ENCODE measurements at places on chromosomes 3 and 15.

GRCh38 chr3:166900866-166901577 lies 479.1 kb downstream of the ZBBX start:
- DNase-seq: no peak

GRCh38 chr15:81183439-81183775 lies 13.3 kb upstream of the IL16 start:
- no peak for DNase-seq

- DNase-seq: no peak
These were observed 168.4 kb upstream of the ARRDC4 start for GRCh38 chr15:97791824-97792792.

- DNase-seq: no peak
These were observed 20.2 kb upstream of the LMCD1 start for GRCh38 chr3:8481380-8481779.

DNA sequence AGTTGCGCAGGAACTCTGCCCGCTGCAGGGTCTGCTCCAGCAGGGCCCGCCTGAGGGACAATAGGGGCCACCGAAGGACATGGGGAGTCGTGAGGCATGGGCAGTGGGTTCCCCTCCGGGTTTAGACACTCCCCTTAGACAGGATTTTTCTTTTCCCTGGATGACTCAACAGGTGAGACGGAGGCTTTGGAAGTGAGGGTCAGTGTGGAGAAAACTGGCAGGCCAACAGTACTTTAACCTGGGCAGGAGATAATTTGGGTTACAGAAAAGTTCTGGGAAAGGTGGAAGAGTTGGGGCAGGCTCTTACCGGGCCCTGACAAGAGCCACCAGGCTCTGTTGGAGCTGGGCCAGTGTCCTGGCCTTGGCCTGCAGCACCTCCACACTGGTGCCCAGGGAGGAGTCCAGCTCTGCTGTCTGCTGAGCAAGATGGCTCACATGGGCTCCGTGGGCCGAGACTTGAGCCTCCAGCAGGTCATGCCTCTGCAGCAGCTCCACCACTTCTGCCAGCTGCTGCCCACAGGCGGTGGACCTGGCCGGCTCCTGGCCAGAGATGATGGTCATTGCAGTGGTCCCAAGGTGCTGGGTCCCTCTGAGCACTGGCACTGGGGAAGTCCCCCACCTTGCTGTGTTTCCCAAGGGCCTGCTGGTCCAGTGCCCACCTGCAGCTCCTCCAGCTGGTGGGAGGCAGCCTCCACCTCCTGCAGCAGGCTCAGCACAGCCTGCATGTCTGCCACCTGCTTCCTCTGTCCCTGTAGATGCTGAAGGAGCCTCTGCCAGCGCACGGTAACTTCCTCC lies 11.0 kb downstream of the SPTBN5 start:
- DNase-seq: no peak

DNA sequence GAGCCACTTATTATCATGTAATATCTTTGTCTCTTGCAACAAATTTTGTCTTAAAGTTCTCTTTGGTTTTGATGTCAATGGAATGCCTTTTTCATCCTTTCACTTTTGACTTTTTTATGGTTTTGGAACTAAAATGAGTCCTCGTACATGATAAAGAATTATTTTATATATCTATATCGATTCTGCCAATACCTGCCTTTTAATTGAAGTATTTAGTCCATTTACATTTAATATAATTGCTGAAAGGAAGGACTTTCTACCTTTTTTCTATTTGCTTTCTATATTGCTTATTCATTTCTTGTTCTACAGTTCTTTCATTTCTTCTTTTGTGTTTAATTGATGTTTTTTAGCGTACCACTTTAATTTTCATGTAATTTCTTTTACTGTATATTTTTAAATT lies 32.8 kb downstream of the GABRA5 start:
- DNase-seq: no peak

- no peak for DNase-seq
These were observed 381.6 kb downstream of the EPHA3 start for GRCh38 chr3:89488800-89489580.

- DNase-seq: no peak
These were observed 342.5 kb upstream of the TGFBR2 start for GRCh38 chr3:30263925-30264313.

- no peak for DNase-seq
These were observed 4.1 kb downstream of the ZNF717 start for GRCh38 chr3:75781079-75781745.

All from stimulated activated CD8-positive, alpha-beta memory T cell treated with anti-CD3 and anti-CD28 coated beads, Interleukin-15, amount 100 ng/mL, for 4 hours (primary cell).